ENCODE measurements at places on chromosomes 2 and 18.

DNA sequence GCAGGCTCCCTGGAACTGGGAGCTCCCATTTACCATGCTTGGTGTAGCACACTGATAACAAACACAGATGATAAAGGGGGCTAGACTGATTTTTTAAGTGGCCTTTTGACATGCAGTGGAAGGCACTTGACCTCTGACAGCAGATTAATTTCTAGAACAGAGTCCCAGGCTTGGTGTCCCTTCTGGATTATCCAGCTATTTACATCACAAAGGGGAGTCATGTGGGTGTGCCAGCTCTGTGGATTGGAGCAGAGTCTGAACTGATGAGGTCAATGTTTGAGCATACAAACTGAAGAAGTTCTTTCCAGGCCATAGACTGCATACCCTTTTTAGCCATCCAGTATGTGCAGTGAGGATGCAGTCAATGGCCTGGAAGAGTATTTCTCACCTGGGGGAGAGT, 31.5 kb upstream of the SIX2 start:
- DNase-seq = no peak

DNA sequence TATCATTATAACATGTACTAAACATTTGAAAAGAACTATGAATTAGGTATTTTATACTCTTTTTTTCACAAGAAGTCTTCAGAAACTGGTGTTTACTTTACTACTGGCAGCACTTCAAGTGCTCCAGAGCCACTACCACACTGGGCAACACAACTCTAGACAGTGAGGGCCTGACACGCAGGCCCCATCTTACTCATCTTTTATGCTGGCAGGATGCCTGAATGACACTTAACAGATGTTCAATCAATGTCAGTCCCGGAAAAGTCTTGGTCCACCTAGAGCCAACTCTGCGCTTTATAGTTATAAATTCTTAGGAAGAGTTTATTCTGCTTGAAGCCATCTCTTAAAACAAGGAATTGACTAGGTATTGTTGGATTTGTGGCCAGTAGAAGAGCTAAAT, 8.7 kb upstream of the WIPF1 start:
- DNase-seq = peak; percentile 80

DNA sequence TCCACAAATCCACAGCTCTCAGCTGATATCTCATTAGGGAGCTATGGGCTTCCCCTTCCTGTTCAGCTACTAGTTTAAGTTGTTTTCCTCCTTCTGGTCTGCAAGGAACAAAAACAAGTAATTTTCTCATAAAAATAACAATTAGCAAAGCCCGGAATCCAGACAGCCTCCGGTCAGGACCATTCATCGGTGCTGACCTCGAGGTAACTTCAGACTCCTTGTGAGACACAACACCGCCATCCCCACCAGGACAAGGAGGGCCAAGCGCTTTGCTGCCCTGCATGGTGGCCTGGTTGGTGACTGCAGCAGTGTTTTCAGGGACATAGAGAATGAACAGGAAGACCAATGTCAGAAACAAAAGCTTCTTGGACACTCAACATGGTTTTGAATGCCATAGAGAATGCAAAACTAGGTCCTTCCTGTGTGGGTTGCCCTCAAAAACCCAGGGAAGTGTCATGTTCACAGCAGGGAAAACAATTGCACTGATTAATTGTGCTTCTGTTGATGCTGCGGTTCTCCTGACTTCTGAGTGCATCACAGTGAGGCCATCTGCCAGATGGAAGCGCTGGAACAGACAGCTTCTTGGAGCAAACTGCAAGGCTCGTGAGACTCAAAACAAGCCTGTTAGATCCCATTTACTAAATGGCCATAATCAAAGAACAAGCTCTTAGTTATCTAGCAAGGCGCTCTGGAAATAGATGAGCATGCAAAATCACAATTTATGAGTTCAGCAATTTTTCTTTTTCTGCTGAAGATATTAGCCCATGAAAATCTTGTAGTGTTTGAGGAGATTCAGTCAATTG, 77.1 kb downstream of the HS1BP3 start:
- no peak for DNase-seq

GRCh38 chr18:38007676-38008330, 442.2 kb upstream of the CELF4 start:
- no peak for DNase-seq

- DNase-seq = no peak
Measured at GRCh38 chr2:230227216-230227615, 1.7 kb downstream of the SP140 start.

DNA sequence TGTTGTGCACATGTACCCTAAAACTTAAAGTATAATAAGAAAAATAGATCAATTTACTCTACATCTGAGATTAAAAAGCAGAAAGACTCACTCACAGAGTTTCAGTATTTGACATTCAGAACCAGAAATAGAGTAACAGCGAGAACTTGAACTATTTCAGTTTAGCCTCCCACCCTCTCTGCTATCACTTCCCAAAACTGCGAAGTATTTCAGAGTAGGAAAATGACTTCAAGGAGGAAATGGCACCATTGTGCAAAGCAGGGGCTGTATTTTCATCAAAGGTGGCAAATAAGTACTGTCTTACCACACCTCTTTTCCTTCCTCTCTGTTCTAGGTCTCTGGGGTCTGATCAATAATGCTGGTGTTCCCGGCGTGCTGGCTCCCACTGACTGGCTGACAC, 13.6 kb downstream of the DHRS9 start:
- no peak for DNase-seq

GRCh38 chr2:109129921-109130722, 1.1 kb downstream of the SH3RF3 start:
- DNase-seq = no peak

- DNase-seq = no peak
Measured at GRCh38 chr2:187971893-187972292, 319.8 kb upstream of the GULP1 start.

DNA sequence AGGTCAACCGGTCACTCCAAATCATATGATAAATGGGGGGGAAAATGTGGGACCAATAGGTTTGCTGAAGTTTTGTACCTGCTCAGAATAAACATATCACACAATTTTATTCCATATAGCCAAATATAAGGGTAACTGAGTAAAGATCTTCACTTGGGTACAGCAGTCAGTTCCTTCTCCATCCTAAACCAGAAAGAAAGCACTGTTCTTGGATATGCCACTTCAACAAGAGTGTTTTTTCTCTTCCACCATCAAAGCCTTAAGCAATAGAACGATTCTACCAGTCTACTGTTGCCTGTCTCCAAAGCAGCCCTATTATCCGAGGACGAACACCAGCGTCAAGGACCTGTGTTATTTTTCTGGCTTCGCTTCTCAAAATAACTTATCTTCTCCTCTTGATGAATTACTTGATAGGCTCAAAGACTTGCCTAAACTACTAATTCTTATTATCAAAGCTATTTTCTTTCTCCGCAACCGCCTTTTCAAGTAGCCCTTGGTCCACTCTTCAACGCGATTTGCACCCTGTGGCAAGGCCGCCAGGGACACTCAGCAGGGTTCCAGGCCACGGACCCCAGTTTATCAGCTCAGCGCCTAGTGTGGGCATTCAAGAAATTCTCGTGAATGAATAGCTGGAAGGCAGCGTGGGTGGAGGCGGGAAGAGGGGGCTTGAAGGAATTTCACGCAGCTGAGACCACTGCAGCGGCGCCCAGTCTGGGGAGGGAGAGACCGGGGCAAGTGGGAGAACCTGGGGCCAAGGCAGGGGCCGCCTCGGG, 646 bp downstream of the ALS2 start:
- no peak for DNase-seq

GRCh38 chr2:152049541-152049940, 49.3 kb downstream of the CACNB4 start:
- DNase-seq = no peak

DNA sequence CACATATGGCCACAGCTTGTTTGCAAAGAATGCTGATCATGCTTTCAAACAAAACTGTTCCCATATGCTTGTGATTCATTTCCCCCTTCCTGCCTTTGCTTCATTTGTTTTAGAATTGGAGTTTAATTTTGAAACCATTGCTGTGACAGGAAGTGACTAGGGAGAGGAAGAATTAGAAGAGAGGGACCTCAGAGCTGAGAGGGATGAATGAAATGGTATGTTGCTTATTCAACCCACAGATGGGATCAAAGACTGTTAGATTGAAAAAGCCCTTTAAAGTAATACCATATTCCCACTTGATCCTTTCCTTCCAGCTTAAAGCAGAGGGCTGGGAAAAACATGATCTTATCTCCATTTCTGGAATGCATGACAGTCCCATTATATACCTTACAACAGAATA, 106.2 kb upstream of the RNF152 start:
- peak; percentile 85 for DNase-seq

DNA sequence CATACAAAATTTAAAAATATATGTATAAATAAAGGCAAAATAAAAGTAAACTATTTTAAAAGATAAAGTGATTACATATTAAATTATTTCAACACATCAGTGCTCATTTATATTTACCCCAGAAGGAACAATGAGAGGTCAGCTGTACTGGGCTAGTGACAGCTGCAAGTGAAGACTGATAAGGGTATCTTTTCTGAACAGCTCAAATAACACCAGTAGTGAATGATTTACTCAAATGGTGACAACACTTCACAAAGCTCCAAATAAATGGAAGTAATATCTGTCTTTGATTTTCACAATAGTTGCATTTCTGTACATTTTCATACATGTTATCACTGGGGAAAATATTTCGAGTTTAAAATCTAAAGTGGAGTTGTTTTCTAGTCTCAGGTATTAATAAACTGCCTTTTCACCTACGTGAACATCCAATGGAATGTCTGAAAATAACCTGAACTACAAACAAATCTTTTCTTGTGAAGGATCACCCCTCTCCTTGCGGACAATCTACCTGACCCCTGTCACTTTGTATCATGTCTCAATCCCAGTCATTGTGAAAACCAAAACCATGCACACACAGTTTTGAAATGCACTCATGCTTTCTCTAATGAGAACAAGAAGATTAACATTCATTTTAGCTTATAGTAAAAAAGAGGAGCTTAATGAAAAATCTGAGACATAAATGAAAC, 1928.8 kb upstream of the CELF4 start:
- DNase-seq = no peak

DNA sequence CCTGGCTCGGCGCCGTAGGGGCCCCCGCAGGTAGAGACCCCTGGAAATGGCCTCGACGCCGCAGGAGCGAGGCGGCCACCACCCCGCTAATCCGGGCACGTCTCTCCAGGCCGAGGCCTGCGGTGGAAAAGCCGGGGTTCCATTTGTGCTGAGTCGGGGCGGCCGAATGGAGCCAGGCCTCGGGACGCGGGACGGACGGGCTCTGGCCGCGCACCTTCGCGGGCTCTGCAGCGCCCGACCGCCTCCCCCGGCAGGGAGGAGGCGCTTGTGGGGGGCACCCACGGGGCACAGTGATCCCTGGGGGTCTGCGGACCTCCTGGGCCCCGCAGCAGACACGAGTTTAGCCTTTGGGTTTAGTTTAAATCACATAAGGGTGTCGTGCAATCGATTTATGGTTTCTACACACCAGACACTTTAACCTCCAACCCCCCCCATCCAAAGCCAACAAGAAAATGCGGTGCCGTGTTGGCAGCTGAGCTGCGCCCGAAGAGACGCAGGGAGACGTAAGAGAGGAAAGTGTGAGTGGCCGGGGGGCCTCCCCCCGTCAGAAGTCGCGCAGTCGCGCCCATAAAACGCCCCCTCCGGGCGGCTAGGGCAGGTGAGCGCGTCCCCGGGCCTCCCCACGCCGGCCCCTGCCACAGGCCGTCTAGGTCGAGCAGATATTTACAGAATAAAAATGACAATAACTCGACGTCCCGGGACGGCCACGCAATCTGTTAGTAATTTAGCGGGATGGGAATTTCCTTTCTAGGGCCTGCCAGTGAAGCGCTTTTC, 1.0 kb upstream of the NFATC1 start:
- DNase-seq = no peak

DNA sequence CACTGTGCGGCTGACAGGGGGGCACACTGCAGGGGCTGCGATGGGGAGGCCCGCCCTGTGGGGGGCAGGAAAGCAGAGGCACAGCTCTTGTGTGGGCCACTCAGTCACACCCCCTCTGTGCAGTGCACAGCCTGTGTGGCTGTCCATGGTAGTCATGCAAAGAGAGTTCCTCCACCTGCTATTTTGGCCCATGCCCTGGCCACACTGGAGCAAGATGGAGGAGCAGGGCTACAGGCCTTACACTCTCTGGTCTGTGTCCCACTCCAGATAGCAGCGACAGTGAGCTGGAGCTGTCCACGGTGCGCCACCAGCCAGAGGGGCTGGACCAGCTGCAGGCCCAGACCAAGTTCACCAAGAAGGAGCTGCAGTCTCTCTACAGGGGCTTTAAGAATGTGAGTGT, 28.5 kb upstream of the FAHD2A start:
- DNase-seq = no peak

- no peak for DNase-seq
Measured at GRCh38 chr18:55584201-55584600, 3.8 kb downstream of the TCF4 start.

DNA sequence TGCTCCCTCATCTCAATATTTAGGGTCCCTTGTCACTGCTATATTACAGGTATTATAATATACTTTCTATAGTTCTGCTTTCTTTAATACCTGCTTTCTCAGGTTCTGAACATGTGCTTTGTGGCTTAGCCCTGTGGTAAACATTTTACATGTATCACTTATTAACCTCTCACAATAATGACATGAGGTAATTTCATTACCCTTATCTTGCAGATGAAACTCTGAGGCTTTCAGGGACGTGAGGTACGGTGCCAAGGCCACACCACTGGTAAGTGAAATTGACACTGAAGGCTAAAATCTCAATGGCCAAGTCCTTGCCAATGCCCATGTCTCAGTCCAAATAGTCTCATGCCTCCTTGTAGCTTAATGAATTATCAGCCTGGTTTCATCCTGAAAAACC, 21.7 kb downstream of the LINC00305 start:
- DNase-seq = no peak

DNA sequence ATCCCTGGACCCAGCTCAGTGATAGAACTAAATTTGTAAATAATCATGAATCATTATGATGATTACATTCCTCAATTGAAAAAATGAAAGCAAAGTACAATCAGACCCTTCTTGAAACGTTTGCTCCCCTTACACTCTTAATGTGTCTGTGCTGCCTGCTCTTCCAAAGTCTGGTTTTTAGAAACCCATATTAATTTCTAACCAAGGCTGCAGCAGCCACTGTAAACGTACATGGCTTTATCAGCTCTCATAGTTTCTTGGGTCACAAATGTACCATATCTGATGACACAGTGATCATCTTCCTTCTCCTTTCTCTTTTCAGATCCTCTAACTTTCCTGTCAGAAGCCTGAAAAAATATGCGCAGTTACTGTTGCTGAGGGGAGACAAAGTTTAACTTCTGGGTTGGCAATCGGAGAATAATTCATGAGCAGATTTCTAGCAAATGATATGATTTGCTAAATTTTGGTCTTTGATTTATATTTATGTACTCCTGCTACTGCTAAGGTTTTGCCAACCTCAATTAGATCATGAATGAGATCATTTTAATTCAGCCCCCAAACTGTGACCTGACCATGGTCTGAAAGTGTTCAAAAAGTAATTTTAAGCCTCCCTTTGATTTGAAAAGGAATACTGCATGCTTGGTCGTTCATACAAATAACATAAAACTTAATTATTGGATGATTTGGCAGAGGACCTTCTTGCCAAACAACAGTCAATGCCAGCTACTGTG, 12.3 kb downstream of the ZEB2 start:
- DNase-seq = no peak

DNA sequence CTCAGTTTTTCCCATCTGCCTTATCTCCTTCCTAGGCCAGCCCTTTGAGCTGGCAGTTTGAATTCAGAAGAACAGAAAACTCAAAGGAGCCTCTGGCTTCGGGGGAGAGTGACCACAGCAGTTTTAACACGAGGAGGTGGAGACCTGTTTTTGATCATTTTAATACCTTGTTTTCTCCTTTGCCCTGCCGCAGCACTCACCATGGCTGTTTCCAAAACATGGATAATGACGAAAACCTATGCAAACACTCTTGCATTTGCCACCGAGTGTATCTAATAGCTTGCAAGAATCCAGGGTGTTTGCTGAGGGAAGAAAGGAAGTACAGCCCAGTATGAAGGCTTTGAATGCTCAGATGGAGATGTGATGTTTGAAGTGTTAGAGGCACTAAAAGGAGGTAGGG, 167.1 kb downstream of the PRKCE start:
- no peak for DNase-seq
